ENCODE measurements at places on chromosomes 4 and X.
A peak's percentile ranks its signal among the peaks of the same experiment; 100 is the strongest.

DNA sequence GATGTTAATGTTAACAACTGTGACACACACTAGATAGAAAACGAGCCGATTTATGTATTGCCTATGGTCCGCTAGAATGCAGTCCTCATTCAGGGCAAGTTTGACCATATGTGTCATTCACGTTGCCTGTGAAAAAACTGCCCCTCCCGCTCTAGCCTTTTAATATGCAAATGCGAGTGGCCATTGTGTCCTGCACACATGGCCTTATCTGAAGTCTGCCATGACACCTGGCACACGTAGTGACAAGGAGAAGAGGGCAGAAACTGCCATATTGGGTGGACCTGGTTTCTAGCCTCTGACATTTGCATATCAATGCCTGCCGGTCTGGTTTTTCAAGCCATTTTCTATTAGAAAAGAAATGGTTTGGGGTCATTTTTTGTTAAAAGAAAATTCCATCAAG lies 303.3 kb upstream of the TECRL start:
- no peak for DNase-seq

GRCh38 chrX:25296850-25297249 lies 281.1 kb upstream of the ARX start:
- DNase-seq = no peak

DNA sequence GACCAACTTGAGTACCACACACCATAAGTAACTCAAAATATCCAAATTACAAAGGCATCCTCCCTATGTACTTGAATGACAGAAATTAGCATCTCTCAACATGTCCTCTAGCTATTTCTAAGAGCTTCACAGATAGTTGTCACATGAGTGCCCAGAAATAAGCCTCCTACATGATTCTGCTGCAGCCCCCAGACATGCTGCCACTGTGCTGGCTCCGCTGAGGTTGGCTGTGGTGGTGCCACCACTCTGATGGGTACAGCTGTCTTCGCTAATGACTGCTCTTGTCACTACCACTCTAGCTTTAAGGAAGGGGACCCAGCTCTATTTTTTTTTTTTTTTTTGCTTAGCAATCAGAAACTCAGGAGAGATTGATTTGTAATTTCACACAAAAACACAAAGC lies 256.0 kb downstream of the GRXCR1 start:
- DNase-seq = no peak

- DNase-seq = no peak
Observed at GRCh38 chr4:100995671-100996070, 351.7 kb downstream of the PPP3CA start.

DNA sequence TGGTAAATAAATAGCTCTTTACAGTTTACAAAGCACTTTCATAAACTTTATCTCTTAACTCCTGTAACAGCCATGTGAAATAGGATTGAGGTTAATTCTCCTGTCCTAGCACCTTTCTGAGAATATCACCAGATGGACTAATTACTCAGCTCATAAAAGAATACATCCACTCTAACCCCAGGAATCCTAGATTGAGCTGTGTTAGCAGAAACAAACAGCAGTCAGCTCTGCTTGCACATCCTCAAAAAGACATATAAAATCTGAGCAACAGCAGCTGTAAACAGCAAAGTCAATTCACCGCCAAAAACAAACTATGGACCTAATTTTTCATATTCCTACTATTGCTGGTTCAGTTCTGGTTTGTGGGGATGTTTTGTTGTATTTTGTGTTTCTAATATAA lies 182.8 kb downstream of the QDPR start:
- DNase-seq = no peak

DNA sequence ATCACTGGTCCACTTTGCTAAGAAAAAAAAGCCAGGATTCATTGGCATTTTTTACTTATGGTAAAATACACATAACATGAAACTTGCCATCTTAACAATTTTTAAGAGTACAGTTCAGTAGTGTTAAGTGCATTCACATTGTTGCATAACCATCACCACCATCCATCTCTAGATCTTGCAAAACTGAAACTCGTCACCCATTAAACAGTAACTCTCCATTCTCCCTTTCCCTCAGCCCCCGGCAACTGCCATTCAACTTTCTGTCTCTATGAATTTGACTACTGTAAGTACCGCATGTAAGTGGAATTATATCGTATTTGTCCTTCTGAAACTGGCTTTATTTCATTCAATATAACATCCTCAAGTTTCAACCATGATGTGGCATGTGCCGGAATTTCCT lies 56.3 kb upstream of the LNX1 start:
- no peak for DNase-seq

DNA sequence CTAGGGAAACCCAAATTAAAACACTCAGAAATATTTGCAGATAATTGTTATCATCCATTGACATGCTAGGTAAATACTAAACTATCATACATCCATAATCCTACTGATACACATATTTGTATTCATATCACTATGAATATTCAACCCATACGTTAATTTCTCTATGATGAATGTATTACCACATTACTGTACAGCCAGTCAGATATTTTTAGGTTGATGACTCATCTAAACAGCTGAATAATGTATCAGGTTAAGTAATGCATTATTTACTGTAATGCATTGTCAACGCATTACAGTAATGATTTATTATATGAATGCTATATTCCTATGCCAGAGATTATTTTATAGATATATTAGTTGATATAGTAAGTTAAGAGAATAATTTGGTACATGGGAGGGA lies 37.1 kb downstream of the VEGFC start:
- peak; percentile 33 for DNase-seq

DNA sequence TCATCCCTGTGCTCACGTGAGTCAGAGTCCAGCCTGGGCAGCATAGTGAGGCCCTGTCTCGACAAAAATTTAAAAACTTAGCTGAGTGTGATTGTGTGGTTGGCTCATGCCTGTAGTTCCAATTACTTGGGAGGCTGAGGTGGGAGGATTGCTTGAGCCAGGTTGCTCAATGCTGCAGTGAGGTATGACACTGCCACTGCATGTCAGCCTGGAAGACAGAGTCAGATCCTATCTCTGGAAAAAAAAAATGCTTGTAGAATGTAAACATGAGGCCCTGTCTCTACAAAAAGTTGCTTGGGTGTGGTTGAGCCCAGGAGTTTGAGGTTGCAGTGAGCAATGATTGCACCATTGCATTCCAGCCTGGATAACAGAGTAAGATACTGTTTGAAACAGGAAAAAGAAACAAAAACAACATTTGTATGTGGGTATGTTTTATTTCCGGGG lies 11.3 kb upstream of the YTHDC1 start:
- DNase-seq = peak; percentile 18

DNA sequence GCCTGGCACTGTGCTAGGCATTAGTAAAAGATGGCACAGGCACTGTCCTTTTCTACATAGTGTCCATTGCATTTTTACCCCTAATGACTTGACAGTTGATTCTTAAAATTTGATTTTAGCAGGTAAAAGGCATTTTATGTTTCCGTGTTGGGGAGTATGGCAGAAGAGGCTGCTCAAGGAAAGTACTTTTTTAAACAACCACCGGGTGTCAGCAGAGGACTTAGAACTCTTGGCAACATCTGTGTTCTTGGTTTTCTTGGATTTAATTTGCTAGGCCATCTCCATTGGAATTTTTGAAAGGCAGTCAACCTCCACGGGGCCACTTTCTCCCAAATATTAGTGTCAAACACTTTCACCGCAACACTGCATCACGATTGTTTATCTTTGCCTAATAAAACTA lies 102.9 kb downstream of the TSPAN7 start:
- peak; percentile 28 for DNase-seq

All from fibroblast of skin of abdomen (primary cell).